ENCODE measurements at places on chromosomes 5 and 9.

GRCh38 chr9:79357194-79357593 lies 214.6 kb upstream of the TLE4 start:
- no peak for DNase-seq

DNA sequence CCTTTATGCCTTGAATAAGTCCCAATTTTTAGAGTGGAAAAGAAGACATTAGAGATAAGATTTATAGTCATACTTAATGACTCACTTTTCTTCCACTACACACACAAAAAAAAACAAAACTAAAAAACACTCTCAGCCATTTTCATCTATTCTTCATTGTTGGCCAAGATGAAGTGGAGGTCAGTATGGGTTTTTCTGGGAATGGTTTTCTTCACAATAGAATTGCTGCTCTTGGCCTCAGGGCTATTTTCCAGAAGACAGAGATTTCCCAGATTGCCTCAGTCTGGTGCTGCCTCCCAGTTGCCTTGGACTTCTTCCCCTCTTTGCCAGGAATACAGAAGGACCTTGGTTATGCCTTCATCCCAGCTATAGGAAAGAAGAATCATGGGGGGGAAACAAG lies 463.7 kb downstream of the TMEM232 start:
- no peak for DNase-seq

GRCh38 chr9:109600142-109600541 lies 102.0 kb upstream of the PTPN3 start:
- DNase-seq: peak; percentile 56

- peak; percentile 14 for DNase-seq
Observed at GRCh38 chr5:130520211-130520610, 615.9 kb downstream of the CHSY3 start.

- no peak for DNase-seq
Observed at GRCh38 chr9:69458176-69458575, 133.2 kb downstream of the ENTREP1 start.
